Activated T-helper 1 cell treated with anti-CD3 and anti-CD28 coated beads, Interleukin-2, amount 50 U/mL, for 16 hours (primary cell): ENCODE measurements at places on chromosomes 7 and 10.

DNA sequence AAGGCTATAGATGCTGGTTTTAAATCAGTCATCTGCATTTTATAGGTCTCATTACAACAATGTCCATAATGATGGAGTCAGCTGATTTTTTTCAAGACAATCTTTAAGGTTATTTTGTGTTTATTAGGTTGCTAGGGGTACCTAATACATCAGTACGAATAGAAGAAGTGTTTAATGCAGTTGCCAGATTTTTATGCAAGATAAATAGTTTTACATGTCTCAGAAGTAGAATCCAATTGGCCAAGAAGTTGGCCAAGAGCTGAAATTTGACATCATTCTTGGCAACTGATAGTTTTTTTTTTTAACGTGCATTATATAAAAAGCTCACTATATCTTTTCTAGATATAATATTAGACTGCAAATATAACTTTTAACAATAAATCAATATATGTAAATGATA is 208.5 kb downstream of the TRIL start:
- DNase-seq, result no peak

DNA sequence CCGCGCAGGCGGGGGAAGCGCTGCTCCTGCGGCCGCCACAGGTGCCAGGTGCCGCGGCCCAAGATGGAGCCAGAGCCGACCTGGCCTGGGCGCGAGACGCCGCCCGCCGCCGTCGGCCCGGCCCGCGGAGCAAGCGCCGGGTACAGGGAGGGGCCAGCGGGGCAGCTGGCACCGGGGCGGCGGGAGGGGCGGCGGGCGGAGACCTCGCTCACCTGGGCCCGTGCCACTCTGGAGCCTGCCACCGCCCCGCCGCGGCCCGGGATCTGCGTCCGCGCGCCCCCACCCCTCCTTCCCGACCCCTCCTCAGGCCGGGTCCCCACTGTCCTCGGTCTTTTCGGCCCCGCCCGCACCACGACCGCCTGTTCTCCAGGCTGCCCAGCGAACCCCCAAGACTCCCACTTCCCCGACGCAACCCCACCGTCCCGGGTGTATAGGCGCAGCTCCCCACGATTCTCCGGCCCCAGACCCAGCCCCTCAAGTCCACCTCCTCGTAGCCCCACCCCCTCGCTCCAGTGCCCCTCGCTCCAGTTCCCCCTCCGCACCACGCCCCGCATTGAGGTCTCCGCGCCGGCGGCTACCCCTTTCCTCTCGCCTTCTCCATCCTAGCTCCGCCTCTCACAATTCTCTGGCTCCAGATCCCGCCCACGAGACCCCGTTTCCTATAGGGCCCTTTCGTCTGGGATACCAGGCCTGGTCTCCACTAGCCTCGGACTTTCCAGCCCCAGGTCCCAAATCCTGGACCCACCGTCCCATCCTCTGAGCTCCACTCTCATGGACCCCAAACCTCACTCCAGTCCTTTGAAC is at the start of gene GPRIN2:
GPRIN2 (minus strand) TSS at position 144 of the 804 bp plus-strand sequence. CDS start 5,922 bp downstream, outside the sequence.
- DNase-seq, result no peak

- DNase-seq, result no peak
Observed at GRCh38 chr10:51918440-51918839, 219.0 kb upstream of the CSTF2T start.

- no peak for DNase-seq
Observed at GRCh38 chr7:8627325-8627724, 193.9 kb downstream of the NXPH1 start.

- no peak for DNase-seq
Observed at GRCh38 chr10:26534384-26534783, 96.2 kb downstream of the APBB1IP start.

DNA sequence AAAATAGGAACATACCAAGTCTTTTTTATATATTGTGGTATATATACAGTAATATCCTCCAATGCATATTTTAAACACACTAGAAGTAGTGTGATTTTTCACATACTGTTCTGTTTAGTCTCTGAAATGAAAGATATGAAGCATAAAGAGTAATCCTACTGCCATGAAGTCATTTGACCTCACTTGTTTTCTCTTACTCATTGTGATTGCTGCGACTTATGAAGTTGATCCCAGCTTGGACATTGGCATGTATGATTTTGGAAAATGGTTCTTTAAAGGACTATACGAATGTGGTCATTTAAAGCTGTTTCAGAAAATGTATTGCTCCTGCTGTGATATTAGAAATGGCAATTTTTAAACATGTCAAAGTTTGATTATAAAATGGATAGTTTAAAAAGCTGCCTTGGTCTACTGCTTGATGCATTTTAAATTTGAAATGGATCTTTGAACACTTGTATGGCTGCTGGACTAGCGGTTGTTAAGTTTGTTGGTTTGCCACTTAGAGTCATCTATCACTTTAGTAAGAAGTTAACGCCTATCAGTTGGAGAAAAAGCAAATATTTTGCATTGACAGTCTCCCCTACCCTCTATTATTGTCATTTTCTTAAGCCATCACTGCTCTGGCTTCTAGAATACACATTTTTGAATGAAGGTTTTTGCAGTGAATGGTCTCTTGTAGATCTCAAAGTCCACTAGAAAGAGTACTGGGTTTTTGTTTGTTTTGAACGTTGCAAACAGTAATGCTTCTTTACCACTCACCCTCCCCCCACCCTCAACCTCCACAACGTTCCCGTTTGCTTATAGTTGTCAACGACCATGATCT is 881 bp upstream of the PCGF5 start:
- DNase-seq, result no peak

DNA sequence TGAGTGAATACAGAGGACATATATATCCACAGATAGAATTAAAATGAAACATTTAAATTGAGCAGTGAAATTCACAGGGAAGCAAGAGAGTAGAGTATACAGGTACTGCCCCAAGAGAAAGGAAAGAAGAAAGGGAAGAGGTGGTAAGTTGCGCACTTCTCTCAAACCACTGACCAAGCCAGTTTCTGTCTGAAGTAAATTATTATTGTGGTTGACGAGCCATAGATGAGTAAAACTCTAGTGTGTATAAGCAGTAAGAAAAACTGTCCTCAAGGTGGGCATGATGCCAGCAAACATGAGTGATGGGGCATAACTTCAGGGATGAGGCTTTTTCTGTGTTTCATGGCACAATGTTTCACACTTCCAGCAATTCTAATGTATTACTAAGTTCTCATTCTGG is 4.4 kb upstream of the BET1 start:
- DNase-seq, result no peak

DNA sequence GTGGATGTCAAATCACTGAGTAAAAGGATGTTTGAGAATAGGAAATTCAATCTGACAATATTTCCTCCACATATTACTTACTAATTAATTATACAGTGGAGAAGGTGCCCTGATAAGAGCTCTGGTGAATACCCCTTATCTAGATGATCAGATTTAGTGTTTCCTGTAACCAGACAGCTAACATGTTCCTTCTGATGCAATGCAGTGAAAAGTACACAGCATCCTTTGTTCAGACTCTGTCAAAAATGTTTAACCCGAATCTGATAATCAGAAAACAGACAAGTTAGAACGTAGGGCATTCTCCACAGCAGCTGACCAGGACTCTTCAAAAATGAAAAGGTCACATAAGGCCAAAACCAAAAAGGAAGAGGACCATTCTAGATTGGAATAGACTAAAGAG is 46.2 kb downstream of the WDR11 start:
- no peak for DNase-seq

- no peak for DNase-seq
Observed at GRCh38 chr7:12761111-12761510, 73.7 kb downstream of the ARL4A start.

- no peak for DNase-seq
Observed at GRCh38 chr10:124508070-124508667, 46.5 kb downstream of the LHPP start.

DNA sequence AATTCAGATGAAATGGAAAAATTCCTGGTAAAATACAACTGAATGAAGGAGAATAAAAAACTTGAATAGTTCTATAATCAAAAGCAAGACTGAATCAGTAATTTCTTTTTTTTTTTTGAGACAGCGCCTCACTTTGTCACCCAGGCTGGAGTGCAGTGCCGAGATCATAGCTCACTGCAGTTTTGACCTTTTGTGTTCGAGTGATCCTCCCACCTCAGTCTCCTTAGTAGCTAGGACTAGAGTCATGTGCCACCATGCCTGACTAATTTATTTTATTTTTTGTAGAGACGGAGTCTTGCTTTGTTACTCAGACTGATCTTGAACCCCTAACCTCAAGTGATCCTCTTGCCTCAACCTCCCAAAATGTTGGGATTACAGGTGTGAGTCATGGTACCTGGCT is 26.1 kb downstream of the SYPL1 start:
- no peak for DNase-seq

- no peak for DNase-seq
Observed at GRCh38 chr7:29564496-29565223, 1.0 kb downstream of the PRR15 start.

DNA sequence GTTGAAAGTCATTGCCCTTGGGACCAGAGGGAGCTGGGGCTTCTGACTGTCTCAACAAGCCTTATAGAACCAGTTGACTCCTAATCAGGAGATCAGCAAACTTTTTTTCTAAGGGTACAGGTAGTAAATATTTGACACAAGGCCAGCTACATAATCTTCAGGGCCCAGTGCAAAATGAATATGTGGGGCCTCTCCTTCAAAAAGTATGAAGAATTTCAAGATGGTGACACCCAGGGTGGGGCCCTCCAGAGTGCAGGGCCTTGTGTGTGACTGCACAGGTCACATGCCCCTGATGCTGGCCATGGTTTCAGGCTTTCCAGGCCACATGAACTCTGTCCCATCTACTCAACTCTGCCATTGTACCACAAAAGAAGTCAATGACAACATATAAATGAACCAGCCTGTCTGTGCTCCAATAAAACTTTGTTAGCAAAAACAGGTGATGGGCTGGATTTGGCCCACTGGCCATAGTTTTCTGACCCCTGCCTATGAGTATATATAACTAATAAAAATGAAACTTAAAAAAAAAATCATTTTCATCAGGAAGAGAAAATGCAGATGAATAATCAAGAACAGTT is 6.1 kb downstream of the MMRN2 start:
- DNase-seq, result no peak

DNA sequence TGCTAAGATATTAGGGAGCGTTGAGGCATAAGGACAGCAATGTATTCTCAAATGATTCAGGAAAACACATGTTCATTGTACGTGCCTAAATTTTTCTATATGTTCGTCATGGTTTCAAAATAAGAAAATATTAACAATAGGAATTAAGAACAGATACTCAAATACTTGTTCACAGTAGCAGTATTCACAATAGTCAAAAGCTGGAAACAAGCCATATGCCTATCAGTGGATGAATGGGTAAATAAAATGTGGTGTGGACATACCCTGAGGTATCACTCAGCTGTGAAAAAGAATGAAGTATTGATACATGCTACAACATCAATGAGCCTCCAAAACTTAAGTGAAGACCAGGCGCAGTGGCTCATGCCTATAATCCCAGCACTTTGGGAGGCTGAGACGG is 84.7 kb upstream of the PTER start:
- DNase-seq, result no peak

DNA sequence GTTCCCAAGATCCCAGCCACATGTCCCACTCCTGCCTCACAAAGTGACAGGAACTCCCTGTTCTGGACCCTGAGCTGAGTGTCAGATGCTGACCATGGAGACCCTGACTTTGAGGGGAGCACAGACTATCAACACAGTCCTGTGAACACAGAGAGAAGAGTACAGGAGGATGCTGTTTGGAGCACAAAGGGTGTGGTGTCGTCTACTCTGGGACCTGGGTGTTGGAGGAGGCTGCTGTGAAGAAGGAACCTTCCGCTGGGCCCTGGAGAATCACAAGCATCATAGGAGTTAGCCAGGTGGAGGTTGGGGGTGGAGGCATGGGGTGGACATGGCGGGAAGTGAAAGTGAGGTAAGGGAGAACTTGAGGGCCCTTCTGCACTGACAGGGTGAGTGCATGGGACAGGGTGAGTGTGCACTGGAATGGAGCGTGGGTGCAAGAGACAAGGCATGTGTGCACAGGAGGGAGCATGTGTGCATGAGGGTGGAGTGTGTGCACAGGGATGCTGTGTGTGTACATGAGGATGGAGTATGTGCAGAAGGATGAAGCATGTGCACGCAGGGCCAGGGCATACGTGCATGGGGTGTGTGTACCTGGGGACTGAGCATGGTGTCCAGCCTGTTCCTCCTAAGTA is 70.7 kb upstream of the ANTXRL start:
- DNase-seq, result no peak

- DNase-seq, result no peak
Observed at GRCh38 chr10:86331861-86332260, 34.7 kb downstream of the GRID1 start.

DNA sequence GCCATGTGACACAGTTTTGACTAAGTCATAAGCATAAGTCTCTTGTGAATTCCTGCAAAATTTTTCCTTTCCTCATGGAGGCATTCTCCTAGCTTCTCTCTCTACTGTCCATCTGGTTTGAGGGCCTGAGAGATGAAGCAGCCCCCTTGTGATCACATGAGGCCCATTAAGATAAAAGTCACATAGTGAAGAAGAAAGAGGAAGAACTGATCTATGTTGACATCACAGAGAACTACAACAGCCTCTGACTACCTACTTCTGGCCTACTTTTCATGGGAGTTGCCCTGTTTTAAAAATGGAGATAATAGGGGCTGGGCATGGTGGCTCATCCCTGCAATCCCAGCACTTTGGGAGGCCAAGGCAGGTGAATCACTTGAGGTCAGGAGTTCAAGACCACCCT is 50.4 kb downstream of the TFEC start:
- no peak for DNase-seq

DNA sequence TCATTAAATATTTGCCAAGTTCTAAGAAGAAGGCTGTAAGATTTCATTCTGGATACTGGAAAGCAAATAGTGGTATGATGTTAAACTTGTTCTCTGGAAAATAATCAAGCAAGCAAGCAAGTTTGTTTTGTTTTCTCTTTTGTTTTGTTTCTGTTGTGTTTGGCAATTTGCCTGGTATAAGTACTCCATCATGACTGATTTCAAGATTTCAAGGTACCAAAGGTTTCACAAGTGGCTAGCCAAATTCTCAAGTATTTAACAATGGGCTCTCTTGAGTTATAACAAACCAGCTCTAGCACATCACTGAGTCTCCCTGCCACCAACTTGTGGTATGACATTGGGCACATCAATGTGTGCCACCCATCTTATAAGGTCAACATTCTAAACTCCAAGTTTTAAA is 151.7 kb upstream of the IGFBP3 start:
- no peak for DNase-seq

- no peak for DNase-seq
Observed at GRCh38 chr10:44511601-44512000, 126.7 kb upstream of the CXCL12 start.

DNA sequence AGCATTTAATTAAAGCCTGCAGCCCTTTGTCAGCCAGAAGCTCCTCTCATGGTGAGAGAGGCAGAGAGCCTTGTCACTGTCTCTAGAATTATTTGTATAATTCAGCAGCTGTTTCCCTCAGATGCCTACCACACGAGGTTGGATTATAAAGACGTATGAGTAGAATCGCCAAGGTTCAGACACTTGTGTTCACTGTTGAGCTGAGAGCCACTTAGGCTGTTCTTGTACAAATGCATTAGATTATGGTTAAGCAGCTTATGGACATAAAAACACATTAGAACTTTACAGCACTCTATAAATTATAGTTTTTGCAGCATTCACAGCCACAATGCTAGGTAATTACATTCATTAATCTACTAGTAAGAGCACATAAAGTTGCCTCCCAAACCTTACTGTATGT is 282.6 kb downstream of the AUTS2 start:
- DNase-seq, result no peak
